ENCODE measurements at places on chromosomes 6 and 20.
A peak's percentile ranks its signal among the peaks of the same experiment; 100 is the strongest.

DNA sequence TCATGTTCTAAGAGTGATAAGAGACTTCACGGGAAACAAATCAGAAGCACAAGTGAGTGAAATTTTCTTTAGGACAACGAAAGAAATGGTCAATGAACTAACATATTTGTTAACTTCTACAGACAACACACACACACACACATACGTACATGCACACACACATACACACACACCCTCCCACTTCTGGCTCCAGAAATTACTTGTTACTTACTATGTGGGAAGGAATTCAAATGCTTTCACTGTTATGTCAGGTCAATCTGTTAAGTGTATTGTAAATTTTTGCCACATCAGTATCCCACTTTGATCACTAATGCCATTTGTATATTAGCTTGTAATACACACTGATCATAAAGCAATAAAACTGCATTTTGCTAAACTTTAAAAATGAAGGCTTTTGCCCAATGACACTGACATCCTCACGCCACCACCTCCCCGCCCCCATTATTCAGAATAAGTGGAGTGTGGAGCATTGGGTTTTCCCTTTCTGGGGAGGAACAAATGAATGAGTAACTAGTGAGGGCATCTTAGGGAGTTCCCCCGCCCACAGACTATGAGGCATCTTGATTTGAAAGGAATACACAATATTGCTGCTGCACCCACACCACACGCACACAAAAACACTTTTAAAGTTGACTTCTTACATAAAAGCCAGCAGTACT lies 76.2 kb downstream of the ATXN1 start:
- DNase-seq = peak; percentile 64

DNA sequence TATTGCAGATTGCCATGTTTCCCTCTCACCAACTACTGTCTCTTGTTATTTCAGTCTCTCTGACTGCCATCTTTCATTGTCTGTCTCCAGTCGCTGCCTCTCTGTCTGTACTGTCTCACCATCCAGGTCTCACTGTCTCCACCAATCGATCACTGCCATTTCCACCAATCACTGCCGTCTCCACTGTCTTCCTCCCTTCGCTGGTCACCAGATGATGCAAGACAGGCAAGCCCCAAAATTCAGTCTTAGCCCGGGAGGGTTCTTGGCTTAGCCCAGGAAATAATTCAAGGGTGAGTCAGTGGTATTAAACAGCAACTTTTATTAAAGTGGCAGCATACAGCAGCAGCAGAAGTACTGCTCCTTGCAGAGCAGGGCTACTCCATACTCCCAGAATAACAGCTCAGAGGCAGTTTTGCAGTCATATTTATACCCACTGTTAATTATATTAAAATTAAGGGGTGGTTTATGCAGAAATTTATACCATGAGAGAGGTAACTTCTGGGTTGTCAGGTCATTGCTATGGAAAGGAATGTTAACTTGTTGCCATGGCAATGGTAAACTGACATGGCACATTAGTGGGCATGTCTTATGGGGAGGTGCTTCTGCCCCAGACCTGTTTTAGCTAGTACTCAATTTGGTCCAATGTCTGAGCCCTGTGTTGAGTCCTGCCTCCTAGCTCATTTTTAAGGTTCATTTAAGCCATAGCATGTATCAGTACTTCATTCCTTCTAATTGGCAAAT lies 23.0 kb upstream of the ECHDC1 start:
- DNase-seq = peak; percentile 98

DNA sequence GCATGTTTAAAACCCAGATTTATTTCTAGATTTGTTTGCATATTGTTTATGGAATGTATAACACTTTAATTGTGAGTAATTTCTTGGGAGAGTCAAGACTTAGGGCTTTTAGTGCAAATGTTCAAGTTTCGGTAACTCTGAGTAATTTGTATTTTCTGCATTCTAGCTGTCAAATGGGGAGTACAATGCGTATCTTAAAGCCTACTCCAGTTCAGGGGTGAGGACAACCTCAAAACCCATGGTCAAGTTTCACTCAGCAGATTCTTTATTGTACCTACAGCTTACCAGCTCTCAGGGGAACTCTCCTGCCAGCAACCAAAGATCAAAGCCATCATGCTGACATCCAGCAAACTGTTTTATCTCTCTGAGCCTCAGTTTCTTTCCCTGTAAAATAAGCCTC lies 458.6 kb upstream of the JARID2 start:
- no peak for DNase-seq

GRCh38 chr6:143607168-143607567 lies 70.6 kb upstream of the PHACTR2 start:
- no peak for DNase-seq

DNA sequence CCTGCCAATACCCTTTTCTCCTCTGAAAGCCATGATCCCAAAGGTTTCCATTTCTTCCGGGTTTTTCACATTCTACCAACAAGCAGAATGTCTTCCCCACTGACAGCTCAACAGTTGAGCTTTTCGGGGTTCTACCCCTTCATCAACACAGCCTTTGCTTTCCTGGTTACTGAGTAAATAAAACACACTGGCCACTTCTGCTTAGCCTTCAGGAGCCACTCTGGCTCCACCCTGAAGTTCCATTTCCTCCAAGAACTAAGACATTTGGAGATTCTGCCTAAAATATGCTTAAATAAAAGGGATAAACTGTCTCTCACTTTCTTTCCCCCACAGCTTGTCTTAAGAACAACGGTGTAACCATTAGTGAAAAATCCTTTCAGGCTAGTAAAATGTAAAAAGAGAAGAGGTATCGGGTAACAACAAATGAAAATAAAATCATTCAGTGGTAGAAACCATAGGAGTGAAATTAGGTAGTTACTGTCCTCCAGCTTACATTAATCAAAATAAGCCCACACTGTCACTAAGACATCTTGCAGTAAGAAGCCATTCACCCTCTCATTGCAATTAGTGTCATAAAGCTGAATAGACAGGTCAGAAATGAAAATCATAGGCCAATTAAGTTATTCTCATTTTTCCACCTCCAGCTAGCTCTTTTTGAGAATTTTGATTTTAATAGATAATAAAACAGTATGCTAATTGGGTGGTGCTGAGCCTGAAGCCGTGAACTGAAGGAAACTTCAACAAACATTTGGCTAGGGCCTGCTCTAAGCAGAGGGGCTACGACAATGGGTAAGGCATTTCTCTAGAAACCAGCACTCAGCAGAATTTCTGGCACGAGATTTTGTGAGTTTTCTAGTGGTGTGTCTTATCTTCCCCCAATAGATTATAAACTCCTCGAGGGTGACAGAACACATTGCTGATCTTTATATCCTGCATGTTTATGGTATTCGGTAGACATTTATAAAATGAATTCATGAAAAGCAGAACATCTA lies 194.2 kb downstream of the KHDC1L start:
- no peak for DNase-seq

DNA sequence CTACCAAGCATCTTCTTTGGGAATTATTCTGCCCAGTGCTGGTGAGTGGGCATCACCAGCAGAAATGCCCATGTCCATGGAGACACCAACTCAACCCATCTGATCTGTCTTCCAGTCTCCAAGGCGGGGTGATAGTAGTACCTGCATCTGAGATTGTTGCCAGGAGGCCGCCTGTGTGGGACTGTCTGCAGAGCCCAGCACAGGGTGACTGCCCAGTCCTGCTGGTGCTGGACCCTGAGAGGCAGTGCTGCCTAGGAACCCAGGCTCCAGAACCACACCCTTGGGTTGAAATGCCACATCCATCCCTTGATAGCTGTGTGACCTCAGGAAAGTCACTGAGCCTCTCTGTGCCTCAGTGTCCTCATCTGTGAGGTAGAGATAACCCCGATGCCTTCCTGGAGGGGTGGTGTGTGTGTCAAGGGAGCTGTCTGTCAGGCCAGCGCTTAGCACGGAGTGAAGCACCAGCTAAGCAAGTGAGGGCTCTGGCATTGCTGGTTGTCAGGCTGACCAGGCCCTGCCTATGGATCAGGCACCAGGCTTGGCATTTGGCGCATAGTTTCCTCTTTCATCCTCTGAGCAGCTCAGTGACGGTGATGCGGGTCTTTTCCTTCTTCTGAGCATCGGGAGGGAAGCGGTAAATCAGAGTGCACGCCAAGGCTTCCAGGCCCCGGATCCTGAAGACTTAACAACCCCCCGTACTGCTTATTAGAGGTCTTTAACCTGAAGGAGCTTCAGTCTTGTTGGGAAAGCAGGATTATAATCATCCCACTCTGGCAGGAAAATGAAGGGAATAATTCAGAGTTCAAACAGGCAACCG lies 268.2 kb downstream of the CDH4 start:
- no peak for DNase-seq

GRCh38 chr6:6751619-6752023 lies 163.1 kb downstream of the LY86 start:
- DNase-seq = no peak

- DNase-seq = peak; percentile 89
These were observed 5.3 kb upstream of the HSPA1B start for GRCh38 chr6:31822036-31822821.

DNA sequence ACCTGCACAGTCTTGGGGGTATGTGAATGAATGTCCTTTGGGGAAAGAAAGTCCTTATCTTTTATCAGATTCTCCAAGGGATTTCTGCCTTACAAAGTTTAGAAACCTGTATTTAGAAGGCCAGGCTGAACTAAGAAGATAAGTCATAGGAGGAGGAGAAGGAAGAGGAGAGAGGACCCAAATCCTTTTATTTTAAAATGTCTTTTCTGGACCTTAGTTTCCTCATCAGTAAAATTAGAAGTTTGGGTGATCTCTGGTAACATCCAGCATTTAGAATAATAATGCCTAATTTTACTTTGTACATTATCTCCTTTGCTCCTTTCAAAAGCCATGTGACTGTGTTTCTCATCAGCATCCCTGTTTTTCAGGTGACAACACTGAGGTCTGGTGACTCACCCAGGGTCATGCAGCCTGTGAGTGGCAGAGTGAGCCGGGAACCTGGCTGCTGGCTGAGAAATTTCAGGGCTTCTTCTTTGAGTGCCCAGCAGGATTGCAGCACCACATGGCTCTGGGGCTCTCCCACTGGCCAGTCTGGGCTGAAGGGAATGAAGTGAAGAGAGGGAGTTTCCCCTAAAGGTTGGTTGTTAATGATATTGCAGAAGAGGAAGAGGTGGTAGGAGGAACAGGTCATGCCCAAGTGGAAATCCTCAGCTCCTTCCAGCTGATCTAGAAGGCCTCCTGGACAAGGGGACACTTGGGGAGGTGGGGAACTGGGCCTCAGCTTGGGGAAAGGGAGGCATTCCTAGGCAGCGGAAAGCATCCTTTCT lies 34.0 kb downstream of the VEGFA start:
- peak; percentile 33 for DNase-seq

DNA sequence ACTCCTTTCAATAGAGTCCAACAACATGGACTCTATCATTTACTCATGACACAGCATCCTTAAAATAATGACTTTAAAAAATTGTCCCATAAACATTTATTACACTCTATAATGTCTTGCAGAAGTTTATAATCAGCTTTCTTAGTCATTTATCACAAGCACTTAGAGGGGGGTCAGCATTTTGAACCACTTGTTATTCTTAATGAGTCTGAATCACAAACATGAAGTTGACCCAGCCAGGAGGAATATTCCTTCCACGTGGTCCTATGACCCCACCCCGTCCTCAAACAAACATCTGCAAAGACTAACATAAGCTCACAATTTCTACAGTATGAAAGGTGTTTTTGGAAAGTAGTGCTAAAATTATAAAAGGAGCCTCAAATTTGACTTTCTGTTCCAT lies 91.1 kb downstream of the MTFR2 start:
- DNase-seq = no peak

- DNase-seq = no peak
These were observed 107.9 kb downstream of the RPP40 start for GRCh38 chr6:4895971-4896370.

DNA sequence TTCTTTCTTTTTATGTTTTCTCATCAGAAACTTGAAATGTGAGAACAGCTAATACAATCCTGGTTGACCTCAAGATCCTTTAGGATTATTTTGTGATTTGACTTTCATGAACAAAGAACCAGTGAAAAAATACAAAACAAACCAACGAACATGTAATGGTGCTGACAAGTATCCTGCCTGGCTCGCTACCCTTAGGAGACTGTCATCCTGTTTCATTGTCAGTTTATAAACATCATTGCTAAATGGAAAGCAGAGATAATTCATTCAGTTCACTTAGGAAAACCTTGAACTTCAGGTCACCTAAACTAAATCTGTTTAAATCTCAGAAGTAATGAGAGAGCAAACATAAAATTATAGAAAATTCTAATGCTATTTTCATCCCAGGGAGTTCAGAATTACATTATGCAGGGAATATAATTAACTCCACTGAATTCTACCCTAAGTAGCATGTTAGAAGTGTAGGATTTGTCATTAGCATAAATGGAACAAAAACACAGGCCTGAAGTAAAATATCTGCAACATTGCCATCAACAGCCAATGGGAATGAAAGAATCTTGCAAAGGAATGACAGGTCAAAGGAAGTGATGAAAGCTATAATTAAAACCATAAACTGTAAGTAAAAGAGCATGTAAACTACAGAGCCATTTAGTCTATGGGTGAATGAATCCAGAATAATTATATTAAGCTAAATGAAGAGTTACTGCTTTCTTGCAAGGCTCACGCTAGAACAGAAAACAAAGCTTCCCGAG lies 401.2 kb upstream of the MANEA start:
- no peak for DNase-seq

- peak; percentile 61 for DNase-seq
These were observed 37.1 kb downstream of the OTOR start for GRCh38 chr20:16785226-16785625.

DNA sequence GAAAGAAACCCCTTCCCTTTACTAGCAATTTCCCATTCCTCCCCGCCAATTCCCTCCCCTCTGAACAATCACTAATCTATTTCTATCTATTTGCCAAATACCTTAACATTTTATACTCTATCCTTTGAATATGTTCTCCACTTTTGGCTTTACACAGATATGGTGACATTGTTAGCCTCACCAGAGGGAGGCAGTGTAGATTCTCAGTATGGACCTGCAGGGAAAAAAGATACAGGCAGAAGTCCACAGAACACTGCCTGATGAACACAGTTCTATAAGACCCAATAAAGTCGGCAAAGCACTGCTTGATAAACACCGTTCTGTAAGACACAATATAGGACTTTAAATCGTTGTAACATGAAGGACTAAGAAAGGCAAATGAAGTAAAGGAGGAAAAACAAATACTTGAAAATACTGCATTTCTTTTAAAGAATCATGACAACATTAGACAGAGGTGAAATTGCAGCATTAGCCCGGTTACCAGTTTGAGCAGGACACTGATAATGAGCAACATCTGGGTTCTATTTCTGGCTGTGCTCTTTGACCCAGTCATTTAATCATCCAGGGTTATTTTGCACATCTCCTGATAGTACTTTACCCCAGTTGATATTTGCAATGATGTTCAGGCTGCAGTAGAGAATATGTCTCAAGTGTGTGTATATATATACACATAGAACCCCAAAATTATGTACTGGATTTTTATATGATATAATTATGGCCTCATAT lies 296.8 kb downstream of the UTRN start:
- DNase-seq = peak; percentile 50

DNA sequence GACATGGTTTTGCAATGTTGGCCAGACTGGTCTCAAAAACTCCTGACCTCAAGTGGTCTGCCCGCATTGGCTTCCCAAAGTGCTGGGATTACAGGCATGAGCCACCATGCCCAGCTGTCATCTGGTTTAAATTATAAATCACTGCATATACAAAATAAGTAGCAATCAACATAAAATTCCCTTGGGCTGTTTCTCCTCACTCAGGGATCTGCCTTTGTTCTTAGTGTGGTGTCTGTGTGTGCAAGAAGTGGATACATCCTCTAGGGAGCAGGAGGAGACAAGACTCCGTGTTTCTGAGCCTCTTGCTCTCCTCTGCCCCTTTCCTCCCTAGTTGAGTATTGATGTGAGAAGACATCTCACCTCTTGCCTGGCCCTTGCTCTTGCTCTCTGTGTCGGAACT lies 65.2 kb upstream of the ADGRF4 start:
- DNase-seq = peak; percentile 17

- no peak for DNase-seq
These were observed 2.3 kb downstream of the CDC25B start for GRCh38 chr20:3798373-3798768.
